ENCODE measurements at places on chromosomes 4 and X. TPM values are rescaled to one million over a fixed set of nuclear protein-coding genes. Genes with fewer than 3 reads are reported as not detected.

Gene SMARCA5
- polyA plus RNA-seq, result 34.5 TPM

Gene SLC2A9
- polyA plus RNA-seq, result 3.5 TPM

Gene RRAGB
- 23.9 TPM for polyA plus RNA-seq

Gene NHS
- 1.0 TPM for polyA plus RNA-seq

Gene FAM133A
- 0.08 TPM for polyA plus RNA-seq

Gene RBMXL3
- not detected for polyA plus RNA-seq

Gene TXLNG
- 4.4 TPM for polyA plus RNA-seq

Gene TGIF2LX
- polyA plus RNA-seq, result not detected

Gene OPHN1
- polyA plus RNA-seq, result 4.3 TPM

Gene TEX13D
- polyA plus RNA-seq, result not detected

Gene MAGEA1
- not detected for polyA plus RNA-seq

- DNase-seq, result peak; percentile 87
Measured at GRCh38 chrX:2766906-2767305, 15.1 kb downstream of the XG start.

DNA sequence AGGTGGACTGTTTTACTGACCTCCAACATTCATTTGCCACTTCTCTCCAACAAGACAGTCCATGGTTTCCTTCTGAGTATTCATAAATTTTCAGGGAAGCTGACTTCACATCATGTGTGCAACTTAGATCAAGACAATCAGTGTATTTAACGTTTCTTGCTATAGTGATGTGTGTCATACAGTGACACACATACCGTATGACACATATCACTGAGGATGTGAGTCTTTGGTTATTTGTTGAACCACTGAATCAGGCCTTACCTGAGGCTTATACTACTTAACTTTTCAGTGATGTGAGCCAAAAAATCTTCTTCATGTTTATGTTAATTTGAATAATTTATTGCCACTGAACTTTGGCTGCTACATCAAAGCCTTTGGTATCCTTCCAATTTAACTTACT is 166.8 kb downstream of the BMPR1B start:
- DNase-seq, result no peak

GRCh38 chr4:152394791-152395190 is 141.1 kb downstream of the FBXW7 start:
- DNase-seq, result no peak

GRCh38 chrX:40835526-40835925 is 100.2 kb upstream of the MED14 start:
- DNase-seq, result no peak

DNA sequence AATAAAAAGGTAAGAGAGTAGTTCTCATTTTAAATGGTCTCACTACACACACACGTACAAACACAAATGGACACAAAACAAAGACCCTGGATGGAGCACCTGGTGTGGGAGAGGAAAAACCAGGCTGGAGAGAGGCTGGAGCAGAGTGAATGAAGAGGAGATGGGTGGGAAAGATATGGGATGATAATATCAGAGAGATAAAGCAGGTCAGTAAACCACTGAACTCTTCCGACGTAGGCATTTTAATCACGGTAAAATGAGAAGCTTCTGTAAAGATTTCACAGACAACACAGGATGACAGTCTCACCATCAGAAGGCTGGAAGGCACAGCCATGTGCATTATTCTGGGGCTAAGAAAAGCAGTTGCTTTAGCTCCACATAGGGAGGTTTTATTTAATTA is 532.8 kb downstream of the KCNIP4 start:
- DNase-seq, result no peak

GRCh38 chr4:146182443-146182842 is 6.9 kb downstream of the LSM6 start:
- no peak for DNase-seq

- no peak for DNase-seq
Measured at GRCh38 chrX:30592831-30593230, 15.3 kb upstream of the TASL start.

GRCh38 chr4:35038079-35038805 is 1206.1 kb downstream of the ARAP2 start:
- no peak for DNase-seq

DNA sequence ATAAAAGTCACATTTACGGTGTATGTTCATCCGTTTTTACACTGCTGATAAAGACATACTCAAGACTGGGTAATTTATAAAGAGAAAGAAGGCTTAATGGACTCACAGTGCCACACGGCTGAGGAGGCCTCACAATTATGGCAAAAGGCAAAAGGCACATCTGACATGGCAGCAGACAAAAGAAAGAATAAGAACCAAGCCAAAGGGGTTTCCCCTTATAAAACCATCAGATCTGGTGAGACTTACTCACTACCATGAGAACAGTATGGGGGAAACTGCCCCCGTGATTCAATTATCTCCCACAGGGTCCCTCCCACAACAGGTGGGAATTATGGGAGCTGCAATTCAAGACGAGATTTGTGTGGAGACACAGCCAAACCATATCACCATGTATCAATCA is 7.3 kb upstream of the GUCY1B1 start:
- DNase-seq, result no peak

DNA sequence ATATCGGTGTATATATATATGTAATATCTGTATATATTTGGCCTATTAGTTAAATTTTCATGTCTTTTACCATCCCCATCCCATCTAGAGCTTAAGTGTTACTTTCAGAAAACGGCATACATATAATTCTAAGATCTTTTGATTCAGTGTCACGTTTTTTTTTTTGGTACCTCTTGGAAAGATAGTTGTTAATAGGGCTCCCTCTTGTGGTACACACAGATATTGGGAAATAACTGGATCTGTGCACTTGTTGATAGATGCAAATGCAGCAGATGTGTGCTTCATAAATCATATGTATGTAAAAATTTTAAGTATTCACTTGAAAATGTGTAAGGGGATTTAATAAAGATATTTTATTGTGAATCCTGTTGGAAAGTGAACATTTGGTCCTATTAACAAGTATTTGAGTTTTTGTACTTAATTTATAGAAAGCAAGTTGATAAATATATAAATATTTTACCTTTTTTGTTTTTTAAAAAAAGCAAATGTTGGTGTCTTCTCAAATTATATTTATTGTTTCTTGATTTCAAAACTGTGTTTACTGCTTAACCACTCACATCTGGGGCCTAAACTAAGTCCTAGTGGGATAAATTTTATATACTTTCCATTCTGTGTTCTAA is 74.7 kb downstream of the PAQR3 start:
- peak; percentile 81 for DNase-seq

DNA sequence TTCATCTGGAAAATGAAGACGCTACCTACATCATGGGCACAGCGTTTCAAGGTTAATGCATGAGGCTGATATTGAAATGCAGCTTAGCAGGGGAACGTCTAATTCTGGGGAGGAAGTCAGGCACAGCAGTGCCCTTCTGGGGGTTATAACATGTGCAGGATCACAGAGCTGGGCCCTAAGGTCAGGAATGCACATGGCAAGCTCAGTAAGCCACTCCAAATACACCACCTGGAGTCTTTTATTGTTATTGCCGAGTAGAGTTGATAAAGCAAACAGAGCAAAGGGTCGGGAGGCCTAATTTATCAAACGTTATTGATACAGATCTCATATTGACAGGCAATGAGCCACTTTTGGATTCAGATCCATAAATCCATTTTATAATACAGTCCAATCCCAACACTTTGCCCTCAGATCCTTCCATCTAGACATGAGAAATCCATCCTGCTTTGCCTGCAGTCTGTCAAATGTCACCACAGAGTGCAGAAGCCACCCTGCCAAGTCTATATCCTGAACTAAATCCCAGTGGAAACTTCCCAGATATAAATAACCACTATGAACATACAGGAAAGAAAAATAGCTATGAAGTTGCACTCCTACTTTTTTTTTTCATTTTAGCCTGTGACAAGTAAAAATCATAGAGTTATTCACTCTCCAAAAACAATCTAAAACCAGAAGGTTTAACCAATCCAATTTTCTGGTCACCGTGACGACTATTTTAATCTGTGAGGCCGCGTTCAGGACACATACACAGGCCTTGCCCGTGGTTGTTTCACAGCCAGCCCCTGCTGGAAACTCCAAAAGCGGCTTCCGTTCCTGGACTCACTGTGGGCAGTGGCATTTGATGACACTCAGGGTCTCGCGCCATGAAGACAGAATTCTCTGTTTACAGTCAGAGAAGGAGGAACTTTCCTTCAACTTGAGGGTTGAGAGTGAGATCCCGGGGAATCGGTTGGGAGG is 335.4 kb downstream of the DHX15 start:
- DNase-seq, result no peak

DNA sequence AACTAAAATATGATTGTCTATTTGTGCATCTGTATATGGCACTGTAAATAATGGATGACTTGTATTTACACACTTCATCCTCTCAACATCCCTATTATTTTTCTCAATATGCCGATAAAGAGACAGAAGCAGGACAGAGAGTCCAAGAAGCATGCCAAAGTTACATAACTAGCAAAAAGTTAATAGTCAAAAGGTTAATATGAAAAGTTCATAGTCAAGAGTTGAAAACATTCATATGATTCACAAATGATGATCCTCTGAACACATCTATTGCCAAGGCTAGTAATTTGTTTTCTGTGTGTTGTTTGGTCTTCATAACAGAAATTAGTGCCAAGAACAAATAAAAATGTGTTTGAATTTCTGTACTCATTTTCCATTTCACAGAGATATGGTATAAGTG is 231.0 kb downstream of the ADAMTS3 start:
- DNase-seq, result no peak

- peak; percentile 24 for DNase-seq
Measured at GRCh38 chrX:112874175-112874574, 33.5 kb upstream of the AMOT start.

DNA sequence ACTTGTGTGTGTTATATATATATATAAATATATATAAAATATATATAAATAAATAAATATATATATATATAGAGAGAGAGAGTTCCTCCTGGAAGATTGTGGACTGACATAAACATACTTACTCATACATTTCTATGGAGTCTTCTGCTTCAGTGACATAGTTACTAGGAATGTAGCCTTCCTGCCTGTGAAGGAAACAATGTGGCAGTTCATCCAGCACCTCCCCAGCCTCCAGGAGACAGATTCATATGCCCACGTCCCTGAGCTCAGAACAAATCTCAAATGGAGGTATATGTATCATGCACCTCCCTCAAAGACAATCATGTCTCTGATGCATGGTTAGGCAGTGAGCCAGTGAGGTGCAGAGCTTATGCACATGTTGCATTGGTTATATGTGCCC is 11.4 kb upstream of the TIMM8A start:
- DNase-seq, result peak; percentile 51

DNA sequence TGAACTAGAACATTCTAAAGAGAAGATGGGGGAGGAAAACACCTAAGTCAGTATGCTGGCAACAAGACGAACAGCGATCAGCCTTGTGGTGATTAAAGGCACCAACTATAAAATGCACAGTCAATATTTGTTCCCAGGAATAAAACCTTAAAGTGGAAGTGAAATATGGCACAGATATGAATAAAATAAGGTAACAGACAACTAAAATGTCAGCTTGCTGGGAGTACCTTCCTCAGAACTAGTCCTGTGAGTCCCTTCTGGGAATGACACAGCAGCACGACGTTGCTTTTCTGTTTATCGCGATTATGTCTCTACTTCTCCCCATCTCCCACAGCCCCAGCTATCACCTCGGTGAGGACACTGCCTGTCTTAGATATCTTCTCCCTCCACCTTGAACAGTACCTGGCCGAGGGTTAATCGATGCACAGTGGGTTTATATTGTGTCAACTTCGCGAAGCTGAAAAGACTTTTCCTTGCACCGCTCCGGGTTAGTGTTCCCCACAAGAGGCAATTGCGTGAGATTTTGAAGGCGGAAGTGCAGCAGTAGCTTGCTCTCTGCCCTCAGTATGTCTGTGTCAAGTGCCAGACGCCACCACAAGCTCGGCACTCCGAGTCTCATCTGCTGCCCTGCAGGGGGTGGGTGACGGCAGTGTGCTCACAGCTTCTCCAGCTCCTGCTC is 17.4 kb downstream of the MTNR1A start:
- no peak for DNase-seq

DNA sequence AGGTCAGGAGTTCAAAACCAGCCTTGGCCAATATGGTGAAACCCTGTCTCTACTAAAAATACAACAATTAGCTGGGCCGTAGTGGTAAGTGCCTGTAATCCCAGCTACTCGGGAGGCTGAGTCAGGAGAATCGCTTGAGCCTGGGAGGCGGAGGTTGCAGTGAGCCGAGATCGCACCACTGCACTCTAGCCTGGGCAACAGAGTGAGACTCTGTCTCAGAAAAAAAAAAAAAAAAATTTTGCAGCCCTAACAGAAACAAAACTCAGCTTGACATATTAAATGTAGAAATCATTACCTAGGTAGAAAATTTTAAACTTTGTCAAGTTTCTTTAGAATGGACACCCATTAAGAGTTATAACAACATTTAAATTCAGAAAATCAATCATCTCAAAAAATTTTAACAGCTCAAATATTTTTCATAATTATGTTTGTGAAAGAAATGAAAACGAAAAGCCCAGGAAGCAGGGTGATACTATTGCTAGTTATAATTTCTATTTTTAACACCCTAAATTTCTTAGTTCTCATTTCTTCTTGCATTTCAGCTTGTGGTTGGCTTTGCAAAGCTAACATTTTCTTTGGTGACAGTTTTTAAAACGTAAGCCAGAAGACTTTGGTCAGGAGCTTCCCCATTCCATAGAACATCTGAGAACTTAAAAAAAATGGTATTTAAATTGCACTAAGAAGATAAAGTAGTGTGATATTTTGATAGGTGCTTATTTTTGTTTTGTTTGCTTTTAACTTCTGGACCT is 33.3 kb upstream of the RBBP7 start:
- DNase-seq, result no peak

DNA sequence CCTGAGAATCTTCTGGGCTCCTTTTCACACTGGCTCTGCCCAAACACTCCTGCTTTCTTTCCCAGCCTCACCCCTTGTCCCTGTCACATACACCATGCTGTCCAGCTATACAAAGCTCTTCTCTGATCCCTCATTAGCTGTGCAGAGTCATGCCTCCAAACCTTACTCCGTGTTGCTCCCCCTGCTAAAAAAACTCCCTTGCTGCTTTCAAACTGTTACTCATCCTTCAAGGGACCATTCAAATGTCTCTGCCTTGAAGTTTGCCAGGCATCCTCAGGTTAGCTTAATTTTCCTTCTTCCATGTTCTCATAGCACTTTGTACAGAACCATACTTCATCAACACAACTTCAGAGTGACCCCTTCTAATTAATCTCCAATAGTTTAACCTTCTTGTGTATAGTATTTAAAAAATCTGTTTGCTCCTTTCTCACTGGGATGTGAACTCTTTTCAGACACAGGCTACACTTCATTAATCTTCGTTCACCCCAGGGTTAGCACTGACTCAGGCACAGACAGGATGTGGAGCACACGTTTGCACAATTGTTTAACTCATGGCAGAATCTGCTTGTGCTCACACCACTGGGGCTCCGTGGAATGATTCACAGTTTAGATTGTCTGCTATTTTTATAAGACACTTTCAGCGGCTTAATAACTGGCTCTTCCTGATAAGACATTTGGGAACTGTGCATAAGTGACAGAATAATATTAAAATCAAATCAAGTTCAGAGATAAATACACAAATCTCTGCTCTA is 21.4 kb upstream of the SEL1L3 start:
- peak; percentile 83 for DNase-seq

DNA sequence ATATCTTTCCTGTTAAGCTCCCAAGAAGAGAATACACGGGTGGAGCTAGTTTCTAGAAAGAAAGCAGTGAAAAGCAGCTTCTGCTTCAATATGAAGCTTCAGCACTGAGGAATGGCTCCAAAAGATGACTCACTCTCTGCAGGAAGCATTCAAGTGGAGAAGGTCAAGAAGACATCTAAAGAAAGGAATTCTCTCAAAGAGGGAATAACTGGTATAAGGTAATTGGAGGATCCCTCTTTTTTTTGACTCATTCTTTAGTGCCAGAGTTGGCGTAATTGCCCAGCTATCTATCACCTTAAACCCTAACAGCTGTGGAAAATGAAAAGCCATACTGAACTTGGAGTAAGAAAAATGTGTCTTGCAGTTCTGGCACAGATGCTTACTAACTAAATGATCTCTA is 3.5 kb downstream of the EDA2R start:
- peak; percentile 78 for DNase-seq
